ENCODE measurements at places on chromosomes 12 and 14.

- DNase-seq, result no peak
Measured at GRCh38 chr12:48160807-48161206, 3.5 kb upstream of the ASB8 start.

DNA sequence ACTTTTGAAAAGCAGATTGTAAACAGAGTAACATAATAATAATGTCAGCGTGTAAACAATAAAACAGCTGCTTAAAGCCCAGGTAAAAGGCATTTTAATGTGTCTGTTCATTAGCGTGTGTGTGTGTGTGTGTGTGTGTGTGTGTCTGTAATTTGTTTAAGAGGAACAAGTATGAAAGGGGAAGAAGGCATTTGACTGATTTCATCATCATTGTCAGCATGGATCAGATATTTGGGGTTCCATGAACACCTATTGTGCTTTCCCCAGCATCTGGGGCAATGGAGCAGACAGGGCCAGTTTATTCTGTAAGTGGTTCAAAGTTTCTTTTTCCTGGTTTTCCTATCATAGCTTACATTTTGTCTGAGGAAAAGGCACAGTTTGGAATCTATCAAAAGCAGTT lies 28.9 kb downstream of the SLC25A21 start:
- no peak for DNase-seq

DNA sequence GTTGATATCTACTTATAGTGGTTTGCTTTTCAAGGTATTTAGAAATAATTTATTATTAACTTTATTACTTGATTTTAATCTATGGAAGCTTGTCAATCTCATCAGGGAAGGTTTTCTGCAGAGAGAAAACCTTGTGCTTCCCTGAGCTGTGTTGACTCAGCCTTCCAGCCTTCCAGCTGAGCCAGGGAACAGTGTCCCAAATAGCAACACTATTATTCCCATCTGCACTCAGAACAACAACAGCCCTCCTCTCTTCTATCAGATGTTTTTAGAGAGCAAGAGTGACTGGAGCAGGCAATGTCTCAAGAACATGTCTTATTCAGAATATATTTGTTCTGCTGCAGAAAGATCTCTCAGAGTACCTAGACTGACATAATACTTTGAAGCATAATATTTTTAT lies 389.9 kb upstream of the GARIN6 start:
- DNase-seq, result no peak

DNA sequence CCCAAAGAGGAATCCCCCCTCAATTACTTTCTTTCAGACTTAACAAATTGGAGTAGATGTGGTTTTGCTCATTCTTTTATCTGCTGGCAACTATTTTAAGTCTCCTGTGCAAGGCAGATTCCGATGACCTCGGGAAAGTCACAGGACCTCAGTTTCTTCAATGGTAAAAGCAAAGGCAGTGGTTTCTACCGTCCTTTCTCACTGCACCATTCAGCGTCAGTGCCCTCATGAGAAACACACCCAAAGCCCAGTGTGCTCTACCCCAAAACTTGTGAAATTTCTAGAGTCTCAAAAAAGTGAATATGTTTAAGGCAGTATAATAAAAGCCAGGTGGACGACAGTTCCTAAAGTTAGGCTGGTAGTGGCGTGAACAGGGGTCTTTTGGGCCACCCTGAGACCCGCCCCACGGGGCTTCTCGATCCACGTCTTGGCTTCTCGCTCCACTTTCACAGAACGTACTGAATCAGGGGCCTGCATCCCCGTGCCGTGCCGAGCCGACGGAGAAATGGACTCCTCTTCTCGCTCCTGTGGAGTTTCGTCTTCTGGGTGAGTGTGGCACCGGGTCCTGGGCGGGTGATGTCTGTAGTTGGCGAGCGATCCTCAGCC lies 1.3 kb upstream of the ARHGAP5 start:
- DNase-seq, result no peak

GRCh38 chr12:96636895-96637294 lies 147.5 kb downstream of the CFAP54 start:
- no peak for DNase-seq

GRCh38 chr14:54651649-54652048 lies 84.7 kb downstream of the SAMD4A start:
- no peak for DNase-seq

DNA sequence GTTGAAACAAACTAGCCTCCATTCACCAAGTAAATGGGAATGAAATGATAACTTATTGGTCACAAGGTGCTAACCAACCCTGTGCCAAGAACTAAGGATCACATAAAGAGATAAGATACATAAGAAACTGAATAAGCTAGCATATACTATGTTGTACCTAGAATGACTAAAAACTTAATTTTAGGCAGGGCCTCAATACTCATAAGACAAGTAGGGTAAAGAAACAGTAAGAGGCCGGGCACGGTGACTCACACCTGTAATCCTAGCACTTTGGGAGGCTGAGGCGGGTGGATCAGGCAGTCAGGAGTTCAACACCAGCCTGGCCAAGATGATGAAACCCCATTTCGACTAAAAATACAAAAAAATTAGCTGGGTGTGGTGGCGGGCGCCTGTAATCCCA lies 17.7 kb downstream of the GDF11 start:
- no peak for DNase-seq

DNA sequence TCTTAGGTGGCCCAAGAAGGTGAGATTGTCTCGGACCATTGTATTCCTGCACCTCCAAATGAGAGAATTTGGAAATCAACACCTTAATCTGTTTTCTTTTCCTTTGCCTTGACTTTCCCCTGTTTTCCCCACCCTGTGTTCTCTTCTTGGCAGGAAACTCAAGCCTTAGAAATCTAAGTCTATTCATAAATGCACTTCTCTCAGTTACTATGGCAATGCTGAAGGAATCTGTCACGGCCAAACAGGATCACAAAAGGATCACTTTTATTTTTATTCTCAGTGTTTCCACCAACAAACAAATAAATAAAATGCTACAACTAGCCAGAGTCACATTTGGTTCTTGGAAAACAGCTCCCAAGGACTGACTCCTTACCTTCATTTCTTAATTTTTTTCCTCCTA lies 270.5 kb downstream of the BCAT1 start:
- DNase-seq, result no peak

- DNase-seq, result peak; percentile 11
Measured at GRCh38 chr12:85057370-85057963, 21.3 kb downstream of the LRRIQ1 start.

DNA sequence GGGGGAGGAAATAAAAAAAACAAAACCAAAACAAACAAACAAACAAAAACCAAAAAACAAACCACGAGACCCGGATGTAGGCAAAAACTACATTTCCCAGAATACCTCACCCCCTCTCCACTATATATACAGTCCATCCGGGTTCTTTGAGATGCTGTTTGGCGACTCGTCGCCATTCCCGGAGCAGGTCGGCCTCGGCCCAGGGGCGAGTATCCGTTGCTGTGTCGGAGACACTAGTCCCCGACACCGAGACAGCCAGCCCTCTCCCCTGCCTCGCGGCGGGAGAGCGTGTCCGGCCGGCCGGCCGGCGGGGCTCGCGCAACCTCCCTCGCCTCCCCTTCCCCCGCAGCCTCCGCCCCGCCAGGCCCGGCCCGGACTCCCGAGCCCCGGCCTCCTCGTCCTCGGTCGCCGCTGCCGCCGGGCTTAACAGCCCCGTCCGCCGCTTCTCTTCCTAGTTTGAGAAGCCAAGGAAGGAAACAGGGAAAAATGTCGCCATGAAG lies at the start of gene RNF10:
RNF10 (plus strand) TSS at position 154 of the 500 bp plus-strand sequence. CDS start 456 bp downstream, outside the sequence.
- peak; percentile 91 for DNase-seq

DNA sequence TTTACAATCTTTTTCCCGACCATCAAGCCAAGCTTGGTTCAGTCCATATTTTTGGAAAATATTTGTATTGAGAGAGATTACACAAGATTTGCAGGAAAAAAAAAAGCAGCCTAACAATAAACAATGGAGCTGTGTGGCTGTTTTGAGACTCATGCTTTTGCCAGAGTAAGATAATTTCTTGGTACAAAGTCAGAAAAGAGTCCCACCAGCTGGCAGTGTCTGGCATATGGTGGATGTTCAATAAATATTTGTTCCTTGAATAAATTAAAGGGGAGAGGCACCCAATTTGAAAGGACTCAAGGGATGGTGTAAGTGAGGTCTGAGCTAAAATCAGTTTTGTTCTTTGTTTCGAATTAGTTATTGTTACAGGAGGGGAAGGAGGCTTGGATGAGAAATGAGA lies 78.1 kb upstream of the RPH3A start:
- no peak for DNase-seq

DNA sequence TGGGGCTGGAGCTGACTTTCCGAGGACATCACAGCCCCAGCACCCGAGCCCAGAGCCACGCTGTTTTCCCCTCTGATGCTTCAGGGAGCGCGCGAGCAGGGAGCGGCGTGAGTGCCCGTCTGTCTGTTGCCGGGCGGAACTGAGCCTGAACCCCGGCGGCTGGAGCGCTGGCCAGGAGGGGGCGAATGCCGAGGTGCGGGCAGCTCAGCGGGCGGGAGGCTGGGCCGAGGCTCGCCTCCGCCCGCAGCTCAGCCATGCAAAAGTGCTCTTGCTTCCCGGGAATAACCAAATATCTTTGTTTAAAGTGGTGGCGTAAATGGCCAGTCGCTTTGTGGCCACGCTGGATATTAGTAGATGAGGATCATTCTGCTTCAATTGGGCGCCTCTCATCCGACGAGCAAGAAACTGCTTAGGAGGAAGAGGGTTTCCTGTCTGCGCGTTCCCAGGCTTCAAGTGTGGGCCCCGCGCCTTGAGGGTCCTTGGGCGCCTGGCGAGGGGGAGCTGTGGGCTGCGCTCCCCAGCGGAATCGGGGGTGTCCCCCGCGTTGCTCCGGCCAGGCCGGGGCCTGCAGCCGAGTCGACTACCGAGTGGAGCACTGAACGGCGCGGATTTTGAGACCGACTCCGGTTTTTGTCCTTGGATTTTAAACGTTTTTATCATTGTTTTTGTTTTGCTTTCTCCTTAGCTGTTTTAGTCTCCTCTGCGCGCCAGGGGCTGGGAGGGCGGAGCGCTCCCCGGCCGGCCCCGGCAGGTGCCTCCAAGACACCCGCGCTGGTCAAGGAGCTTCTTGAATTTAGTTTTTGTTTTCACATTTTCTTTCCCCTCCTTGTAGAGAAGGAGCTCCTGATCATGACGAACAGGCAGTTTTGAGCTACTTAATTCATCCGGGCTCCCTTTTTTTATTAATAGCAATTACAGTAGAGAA lies 831 bp upstream of the NKX2-1 start:
- DNase-seq, result no peak

- no peak for DNase-seq
Measured at GRCh38 chr12:124592050-124592449, 24.6 kb upstream of the NCOR2 start.

GRCh38 chr14:61203081-61203753 lies 77.9 kb downstream of the TMEM30B start:
- no peak for DNase-seq

- DNase-seq, result no peak
Measured at GRCh38 chr12:128729628-128730121, 94.1 kb downstream of the SLC15A4 start.

DNA sequence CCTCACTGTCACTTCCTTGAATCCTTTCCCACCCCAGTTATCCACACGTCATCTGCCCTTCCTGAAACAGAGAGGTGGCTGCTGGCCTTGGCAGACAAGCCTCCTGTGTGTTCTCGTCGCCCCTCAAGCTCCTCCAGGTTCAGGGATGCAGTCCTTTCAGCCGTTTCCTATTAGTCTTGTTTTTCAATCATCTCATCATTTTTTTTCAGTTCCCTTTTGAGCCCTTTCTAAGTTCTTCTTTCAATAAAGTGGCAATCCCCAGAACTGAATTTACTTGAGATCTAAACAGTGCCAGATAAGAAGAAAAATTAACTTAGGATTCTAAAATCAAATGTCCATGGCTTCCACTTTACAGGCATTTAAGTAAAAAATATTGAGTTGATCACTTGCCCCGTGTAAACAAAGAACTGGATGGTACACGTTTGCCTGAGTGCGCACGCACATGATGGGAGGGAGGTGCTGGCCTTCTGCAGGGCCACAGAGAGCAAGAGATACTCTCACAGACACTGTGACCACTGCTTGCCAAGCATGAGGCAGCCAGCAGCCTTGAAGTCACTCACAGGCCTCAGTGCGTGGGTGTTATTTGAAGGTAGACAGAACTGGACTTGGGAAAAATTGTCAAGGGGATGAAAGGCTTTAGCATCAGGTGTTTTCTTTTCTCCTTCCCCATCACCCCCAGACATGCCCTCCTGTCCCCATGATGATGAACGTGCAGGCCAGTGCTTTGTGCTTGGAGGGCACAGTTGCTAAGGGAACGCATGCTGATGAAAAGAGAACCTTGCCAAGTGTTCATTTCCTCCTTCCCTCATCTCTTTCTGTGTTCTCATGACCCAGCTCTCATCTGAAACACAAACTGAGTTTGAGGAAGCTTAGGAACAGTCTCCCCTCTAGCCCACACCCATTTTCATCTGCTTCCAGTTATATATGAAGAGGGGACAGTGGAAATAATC lies 408.3 kb downstream of the EGLN3 start:
- DNase-seq, result no peak

All from CD4-positive, alpha-beta T cell treated with Interleukin-12 subunit alpha and Interleukin-12 subunit beta, for 1 hour (primary cell).